ENCODE measurements at places on chromosomes 3 and 15.

GRCh38 chr3:182533394-182533793, 259.9 kb upstream of the ATP11B start:
- DNase-seq, result no peak

DNA sequence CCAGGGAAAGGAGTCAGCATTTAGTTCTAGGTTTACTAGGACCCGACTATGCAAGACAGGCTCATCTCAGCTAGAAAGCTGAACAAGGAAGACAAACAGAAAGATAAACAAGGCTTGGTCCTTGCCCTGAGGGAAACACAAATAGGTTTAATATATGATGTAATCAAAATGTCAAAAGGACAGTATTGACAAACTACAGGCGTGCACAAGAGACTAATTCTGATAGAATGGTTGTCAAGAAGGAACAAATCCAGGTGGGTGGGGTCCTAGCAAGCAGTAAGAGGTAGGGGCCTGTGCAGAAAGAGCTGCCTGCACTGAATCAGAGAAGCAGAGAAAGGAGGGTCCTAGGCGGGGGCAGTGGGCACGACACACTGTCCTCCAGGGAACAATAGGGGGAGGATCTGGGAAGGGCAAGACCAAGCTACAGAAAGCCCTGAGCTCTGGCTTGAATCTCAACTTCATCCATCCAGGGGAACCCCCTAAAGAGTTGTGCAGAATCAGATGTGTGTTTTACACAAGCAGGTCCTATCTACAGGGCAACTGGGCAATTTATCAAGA, 23.4 kb downstream of the RFTN1 start:
- no peak for DNase-seq

DNA sequence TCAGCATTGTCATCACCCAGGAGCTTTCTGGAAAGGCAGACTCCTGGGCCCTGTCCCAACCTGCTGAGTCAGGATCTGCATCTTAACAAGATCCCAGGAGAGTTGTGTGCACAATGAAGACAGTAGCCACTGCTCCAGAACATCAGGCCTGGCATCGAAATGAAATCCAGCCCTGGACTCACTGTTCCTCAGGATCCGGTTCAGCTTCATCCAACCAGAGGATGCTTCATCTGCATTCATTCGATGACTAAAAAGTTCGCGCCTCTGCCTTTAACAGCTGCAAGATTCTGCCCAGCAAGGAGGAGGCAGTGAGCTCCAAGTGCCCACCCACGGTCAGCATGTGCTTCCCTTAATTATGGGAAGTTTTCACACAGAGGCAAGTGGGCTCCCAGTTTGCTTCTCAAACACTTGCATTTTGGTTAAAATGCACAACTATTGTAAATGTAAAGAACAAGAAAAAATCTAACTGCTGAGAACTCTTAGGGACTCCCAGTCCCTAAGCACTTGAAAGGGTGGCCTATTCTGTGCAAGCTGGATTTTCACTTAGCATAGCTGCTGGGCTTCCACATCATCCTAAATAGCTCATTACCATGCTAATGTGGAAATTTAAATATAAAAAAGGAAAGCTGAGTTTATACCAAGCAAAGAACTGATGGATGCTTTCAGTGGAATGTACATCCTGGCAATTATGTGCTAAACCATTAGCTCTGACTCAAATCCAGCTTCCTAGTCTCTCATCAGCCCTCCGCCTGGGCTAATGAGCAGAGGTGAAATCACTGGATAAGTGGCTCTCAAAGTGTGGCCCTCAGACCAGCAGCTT, 25.5 kb upstream of the ESYT3 start:
- no peak for DNase-seq

- DNase-seq, result no peak
These were observed 13.2 kb upstream of the LARP6 start for GRCh38 chr15:70866982-70867641.

- no peak for DNase-seq
These were observed 13.0 kb upstream of the FBLN2 start for GRCh38 chr3:13535905-13536304.

- no peak for DNase-seq
These were observed 77.5 kb downstream of the KLHL25 start for GRCh38 chr15:85717212-85717611.

- no peak for DNase-seq
These were observed 200.3 kb downstream of the ZNF621 start for GRCh38 chr3:40725031-40725430.

DNA sequence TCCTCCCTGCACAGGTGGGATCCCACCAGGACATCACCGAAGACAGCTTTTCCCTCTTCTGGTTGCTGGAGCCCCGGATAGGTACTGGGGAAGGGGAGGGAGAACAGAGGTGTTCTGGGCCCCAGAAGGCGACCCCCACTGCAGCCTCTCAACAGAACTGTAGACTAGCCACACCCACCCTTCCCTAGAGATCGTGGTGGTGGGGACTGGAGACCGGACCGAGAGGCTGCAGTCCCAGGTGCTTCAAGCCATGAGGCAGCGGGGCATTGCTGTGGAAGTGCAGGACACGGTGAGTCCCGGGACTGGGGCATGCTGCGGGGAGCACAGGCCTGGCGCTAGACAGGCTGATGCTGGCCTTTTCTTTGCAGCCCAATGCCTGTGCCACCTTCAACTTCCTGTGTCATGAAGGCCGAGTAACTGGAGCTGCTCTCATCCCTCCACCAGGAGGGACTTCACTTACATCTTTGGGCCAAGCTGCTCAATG, 809 bp downstream of the NDUFAF3 start:
- peak; percentile 29 for DNase-seq

GRCh38 chr3:133991637-133992036, 38.1 kb downstream of the SLCO2A1 start:
- no peak for DNase-seq

DNA sequence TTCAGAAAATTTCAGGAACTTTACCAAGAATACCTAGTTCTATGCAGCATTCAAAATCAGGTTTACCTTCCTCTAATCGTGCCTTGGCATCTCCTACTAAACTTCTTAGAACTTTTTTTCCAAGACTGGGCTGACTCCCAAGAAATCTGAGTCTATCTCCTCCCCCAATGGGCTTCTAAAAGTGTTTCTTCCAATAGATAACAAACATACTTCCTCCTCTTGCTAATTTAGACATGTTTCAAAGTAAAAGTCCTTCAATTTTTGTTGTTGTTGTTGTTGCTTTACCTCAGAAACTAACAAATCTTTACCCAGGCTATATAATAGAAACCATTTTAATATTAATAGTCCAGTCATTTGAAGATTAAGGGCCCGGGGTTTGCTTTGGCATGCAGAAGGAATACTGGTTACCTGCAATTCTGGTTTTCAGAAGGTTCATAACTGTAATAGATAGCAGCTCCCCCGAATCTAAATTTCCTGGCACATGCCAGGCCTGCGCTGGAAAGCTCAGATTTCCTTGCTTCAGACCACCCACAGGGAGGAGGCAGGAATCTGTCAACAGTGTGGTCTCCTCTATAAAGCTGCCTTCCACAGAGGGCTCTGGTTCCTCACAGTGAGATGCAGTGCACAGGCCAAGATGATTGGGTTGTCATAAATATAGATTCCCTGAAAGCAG, 188.7 kb downstream of the THRB start:
- no peak for DNase-seq

DNA sequence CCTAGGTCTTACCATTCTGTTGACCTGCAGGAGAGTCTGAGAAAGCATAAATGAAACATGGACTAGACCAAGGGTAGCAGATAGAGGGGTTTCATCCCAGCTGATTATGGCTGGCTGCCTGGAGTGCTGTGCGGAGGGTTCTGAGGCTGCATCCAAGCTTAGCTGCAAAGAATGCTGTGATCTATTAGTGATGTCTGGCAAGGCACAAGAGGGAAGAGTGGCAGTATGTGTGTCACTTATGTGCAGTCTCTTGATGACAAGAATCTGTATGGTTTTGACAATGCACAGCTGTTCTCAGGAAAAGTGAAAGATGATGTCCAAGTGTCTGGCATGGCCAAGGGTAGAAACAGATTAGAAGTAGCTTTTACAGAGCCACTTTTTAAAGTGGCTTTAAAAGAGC, 54.3 kb downstream of the SLC6A11 start:
- DNase-seq, result no peak

GRCh38 chr3:79773291-79773690, 5.5 kb upstream of the ROBO1 start:
- no peak for DNase-seq

DNA sequence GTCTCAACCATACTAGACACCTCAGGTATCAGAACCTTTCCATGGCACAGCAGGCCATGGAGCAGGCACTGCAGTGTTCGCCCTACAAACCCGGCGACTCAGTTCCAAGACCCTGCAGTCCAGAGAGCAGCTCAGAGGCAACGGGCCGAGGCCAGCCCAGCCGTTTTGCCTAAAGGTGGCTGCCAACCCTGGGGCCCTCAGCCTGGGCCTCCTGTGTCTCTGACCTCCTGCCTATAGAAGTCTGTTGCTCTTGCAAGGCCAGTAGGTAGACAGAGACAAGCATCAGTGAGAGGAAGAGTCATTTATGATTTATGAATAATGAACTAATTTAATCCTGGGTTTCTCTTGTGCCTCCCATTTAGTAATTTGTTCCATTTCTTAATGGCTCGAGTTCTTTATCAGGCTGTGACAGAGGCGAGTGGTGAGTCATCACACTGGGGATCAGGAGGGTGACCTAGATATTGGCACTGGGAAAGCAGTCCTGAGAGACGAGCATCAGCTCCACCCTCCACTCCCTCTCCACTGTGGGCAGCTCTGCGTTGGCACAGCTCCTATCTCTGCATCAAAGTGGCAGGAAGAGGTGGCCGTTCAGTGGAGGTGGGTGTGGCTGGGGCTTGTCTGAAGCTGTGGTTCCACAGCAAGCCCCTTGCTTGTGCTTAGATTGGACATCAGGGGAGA, 79.8 kb downstream of the ABHD5 start:
- peak; percentile 81 for DNase-seq

GRCh38 chr3:153290268-153291015, 128.4 kb downstream of the RAP2B start:
- no peak for DNase-seq

DNA sequence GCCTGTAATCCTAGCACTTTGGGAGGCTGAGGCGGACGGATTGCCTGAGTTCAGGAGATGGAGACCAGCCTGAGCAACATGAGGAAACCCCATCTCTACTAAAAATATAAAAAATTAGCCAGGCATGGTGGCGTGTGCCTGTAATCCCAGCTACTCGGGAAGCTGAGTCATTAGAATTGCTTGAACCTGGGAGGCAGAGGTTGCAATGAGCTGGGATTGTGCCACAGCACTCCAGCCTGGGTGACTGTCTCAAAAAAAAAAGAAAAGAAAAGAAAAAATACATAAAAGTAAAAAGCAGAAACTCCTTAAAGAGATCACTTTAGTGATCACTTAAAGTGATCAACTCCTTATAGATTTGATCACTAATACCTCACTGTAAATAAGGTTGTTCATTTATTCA, 78.0 kb downstream of the GMPS start:
- no peak for DNase-seq

DNA sequence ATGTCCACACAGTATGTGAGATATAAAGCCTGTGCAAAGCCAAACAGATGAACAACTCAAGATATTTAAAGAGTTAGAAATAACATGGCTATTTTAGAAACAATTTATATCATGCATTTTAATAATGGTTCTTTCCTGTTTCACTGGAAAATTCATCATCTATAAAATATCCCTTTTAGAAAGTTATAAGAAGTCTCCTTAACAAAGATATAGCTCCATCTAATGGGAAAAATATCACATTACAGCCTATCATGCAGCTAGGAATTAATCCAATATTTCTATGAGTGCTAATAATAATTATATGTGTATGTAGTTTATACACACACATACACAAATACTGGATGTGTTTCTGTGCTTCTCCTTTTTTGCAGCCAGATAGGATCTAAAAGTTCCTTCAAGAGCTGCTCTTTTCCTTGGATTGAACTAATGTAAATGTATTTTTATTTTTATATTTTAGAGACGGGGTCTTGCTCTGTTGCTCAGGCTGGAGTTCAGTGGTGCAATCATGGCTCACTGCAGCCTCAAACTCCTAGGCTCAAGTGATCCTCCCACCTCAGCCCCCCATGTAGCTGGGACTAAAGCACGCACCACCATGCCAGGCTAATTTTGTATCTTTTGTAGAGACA, 21.6 kb downstream of the RPL22L1 start:
- DNase-seq, result no peak

GRCh38 chr3:52527039-52527731, 6.5 kb downstream of the NT5DC2 start:
- peak; percentile 31 for DNase-seq

GRCh38 chr3:134134240-134134639, 104.5 kb upstream of the SLCO2A1 start:
- DNase-seq, result no peak

DNA sequence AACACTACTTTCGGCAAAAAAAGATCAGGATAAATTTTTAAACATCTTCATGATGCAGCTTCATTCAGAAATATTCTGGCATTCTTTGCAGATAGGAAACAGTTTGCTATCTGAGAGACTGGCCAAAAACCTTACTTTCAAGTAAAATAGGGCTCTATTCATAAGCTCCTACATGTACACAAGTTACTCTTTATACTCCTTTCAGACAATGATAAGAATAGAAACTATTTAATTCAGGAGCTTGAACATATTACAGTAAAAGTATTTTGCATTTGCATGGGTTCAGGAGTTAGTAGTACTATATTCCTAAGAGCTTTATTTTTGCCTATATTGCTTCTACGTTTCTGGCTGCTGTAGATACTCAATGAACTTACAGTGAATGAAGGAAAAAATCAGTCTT, 70.5 kb downstream of the PLOD2 start:
- DNase-seq, result no peak

- DNase-seq, result no peak
These were observed 51.1 kb downstream of the ZBTB11 start for GRCh38 chr3:101625879-101626278.

GRCh38 chr15:75052972-75053747, 29.8 kb downstream of the PPCDC start:
- DNase-seq, result no peak

DNA sequence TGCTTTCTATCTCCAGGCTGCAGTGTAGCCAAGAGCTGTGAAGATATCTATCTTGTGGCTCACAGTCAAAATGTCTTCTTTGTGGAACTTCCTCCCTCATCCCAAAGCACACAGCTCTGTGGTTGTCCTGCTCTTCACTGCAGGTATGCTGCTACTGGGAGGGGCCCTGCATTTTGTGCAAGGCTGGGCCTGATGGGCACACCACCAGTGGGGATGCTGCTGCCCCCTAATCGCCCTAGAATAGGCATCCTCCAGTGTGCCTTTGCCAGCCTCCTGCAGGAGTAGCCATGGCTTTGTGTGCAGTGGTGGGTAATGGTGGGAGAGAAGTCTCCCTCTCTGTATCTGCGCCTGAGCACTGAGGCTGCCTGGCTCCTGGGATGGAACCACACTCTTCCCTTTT, 297.3 kb downstream of the DOCK3 start:
- DNase-seq, result no peak

DNA sequence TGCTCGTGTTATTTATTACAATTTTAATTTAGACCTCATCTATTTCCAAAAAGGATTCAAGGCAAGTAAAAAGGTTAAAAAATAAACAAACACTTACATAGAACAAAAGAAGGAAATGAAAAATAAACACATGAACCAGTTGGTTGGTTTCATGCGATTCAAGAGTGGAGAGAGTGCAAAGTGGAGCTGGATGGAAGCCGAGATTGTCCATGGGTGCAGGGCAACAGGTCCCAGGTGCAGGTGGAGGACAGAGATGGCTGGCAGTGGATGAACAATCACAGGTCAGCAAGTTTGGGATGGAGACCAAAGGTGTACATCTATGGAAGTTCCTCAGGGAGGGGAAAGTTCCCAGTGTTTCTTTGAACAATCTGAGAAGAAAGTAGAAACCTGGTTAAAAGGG, 11.6 kb upstream of the SEMA5B start:
- DNase-seq, result no peak
